ENCODE measurements at places on chromosomes 12 and 14.
A peak's percentile ranks its signal among the peaks of the same experiment; 100 is the strongest.

GRCh38 chr12:104583301-104583700 lies 126.6 kb downstream of the CHST11 start:
- no peak for DNase-seq

GRCh38 chr14:27392153-27392552 lies 794.3 kb upstream of the NOVA1 start:
- DNase-seq, result peak; percentile 68

DNA sequence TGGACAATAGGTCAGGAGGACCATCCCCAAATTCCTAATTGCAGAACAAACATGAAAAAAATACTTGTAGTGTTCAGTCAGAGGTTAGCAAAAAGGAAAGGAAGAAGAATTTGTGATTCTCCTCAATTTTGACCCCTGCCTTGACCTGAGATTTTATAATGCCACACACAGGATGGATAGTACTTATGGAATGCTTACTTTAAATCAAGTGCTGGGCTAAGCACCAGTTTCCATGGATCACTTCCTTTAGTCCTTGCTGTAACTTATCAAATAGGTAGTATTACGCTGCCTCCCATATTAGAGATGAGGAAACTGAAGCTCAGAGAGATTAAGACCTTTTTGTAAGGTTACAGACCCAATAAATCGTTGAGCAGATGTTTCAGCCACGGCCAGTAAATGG lies 81.2 kb upstream of the OVCH1 start:
- DNase-seq, result no peak

DNA sequence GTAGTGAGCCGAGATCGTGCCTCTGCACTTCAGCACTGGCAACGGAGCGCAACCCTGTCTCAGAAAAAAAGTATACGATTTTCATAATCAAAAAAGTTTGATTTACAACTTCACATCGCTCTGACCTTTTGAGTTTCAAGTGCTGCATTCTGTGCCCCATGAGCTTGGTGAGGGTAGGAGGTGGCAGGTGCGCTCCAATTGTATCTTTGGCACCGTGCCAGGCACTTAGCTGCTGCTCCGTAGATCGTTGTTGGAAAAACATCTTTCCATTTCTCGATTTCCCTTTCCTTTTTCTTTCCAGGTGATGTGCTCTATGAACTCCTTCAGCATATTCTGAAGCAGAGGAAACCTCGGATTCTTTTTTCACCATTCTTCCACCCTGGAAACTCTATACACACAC lies 203.7 kb downstream of the ETV6 start:
- no peak for DNase-seq

DNA sequence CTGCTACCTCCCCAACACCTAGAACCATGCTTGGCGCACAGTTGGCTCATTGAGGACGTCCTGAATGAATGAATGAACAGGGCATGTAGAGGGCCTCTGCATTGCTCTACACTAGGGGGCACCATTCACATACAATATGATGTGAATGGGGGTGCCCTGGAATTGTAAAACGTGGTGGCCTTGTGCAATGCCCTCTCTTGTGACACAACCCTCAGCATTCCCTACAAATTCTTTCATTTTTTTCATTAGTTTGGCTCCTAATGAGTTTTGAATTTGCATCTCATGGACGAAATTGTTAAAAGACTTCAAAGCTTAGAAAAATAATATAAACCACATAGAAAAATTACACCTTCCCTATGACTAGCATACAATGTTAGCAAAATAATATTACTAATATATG lies 2.3 kb upstream of the DIO2 start:
- no peak for DNase-seq

- DNase-seq, result no peak
Measured at GRCh38 chr12:89873745-89874144, 165.1 kb upstream of the ATP2B1 start.

DNA sequence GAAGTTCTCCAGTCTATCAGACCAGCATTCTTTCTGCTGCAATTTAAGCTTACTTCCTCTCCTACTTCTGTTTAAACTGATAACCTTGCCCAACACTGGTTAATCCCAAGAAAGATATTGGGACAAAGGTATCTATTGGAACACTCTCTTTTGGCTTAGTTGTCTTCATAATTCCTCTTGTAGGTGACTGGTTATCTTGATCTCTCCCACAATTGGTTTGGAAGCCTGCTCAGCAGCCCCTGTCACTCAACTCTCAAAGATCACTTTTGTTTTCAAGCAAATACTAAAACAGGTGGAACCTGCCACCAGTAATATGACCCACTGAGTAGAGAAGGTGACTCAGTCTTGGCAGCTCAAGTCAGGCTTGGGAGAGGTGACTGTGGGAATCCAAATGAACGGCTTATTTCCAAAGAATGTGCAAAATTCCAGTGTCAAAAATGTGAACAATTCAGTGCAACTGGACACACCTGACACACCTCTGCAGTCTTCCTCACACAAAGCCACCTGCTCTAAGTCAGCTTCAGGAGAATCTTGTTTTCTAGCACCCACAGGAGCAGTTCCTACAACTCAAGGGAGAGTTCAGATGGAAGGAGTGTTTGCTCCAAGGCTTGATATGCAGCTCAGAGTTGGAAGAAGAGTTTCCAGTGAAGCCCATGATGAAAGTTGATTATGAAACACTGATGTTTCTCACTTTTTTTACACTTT lies 83.2 kb upstream of the SLC38A2 start:
- no peak for DNase-seq

DNA sequence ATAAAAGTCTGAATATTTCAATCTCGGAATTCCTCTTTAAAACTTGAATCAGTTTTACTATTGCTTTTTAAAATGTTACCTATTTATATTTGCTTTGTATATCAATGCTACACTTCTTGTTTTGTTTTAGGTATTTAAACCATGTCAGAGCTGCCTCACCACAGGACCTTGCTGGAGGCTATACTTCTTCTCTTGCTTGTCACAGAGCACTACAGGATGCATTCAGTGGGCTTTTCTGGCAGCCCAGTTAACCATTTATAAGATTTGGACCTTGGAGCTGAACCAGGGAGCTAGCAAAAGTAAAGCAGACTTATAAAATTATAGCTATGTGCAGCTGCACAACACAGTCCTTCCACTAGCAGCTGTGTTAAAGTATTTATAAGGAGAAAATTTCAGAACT lies 12.8 kb downstream of the TRMT5 start:
- no peak for DNase-seq

DNA sequence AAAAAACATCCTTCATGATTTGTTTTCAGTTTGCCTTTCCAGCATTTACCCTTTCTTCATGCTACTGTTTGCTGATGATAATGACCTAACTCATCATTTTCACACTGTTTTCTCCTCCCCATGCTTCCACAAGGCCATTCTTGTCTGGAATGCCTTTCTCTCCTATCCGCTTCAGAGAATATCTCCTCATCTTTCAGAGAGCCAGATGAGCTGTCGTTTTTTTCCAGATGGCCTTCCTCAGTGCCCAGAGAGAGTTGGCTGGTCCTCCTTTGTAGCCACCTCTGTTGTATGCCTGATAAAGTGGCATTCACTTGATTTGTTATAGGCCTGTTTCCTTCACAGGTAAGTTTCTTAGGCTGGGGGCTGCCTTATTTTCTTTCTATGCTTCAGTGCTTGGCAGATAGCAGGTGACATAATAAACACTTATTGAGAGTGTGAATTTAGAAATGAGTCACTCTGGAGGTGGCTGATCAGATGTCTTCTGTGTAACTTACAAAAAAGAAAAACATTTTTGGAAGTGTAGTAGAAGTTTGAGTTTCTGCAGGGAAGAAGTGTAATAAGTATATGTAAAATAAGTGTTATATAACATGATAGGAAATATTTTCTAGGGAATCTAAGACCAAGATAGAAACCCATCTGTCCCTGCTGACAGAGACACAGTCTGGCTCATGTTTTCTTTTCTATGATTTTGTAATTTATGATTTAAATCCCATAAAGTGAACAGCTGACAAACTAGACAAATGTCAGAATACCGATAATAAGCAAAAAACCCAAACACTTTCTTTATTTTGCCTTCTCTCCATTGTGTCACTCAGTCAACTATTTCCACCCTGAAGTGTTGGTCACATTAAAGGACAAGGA lies 174.5 kb downstream of the DACT1 start:
- no peak for DNase-seq

DNA sequence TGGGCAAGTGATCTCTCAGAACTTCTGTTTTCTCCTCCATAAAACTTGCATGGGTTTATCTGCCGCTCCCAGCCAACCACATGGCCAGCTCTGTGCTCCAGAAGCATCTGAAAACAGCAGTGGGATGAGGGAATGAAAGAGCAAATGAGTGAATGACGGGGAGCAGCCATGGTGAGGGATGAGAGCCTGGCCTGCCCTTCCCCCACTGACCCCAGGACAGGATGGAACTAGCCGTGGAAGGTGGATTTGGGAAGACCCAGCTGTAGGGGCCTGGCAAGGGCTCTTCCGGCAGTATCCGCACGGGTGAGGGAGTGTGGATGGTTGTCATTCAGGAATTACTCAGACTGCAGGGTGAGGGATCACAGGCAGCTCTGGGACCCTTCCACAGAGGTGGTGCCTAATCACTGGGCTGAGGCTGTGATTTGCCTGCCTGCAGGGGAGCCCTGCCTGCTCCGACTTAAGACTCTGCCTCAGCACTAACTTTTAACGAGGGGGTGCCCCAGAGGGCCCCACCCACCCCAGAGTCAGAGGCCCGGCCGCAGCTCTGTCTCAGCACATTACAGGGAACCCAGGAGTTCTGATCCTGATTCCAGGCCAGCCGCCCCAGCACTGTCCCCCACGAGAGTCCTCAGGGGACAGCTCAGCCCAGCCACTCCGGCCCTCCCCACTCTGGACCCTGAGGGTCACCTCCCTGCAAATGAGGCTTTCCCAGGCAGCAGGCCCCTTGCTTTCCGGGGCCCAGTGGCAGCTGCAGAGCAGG lies 136.8 kb upstream of the C14orf180 start:
- DNase-seq, result no peak

DNA sequence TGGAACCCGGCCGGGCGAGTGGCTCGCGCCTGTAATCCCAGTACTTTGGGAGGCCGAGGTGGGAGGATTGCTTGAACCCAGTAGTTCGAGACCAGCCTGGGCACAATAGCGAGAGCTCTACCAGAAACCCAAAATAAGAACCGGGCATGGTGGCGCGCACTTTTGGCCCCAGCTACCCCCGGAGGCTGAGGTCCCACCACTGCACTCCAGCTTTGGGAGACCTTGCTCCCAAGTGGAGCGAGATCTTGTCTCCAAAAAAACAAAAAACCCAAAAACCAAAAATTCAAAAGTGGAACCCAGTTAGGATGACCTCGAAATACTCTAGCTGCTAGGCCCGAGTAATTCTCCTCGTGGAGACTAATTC lies 769 bp upstream of the VTI1B start:
- no peak for DNase-seq

DNA sequence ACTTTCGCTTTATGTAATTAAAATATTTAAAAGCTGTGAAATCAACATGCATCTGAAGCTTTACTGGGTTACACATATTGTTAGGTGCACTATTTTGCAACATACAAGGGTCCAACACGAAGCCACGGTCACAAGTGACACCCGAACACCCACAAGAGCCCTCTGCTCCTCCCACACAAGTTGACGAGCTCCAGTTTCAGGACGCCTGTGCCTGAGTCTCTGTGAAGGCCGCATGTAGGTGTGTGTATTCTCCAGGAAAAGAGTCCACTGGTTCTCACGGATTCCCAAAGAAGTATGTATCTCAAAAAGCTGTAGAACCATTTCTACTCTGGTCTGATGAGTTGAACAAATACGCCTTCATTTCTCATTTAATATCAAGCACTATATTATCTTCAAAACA lies 12.0 kb downstream of the SLC15A4 start:
- no peak for DNase-seq

GRCh38 chr12:98154850-98155249 lies 360.5 kb upstream of the TMPO start:
- peak; percentile 27 for DNase-seq

DNA sequence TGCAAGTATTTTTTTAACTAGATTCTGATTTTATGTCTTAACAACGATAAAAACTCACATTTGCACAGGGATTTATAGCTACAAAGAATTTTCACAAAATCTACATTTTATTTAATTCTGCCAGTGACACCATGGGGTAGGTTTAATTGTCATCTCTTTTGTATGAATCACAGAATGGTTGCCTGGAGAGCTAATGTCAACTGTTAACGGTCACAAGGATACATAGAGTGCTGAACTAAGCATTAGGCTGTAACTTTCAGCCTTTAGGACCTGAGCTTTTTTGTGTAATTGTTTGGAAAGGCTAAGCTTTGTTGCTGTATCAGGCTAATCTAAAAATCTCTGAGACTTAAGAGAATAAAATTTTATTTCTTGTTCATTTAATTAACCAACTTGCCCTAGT lies 465.3 kb upstream of the TBX3 start:
- no peak for DNase-seq

GRCh38 chr12:93957870-93958269 lies 190.5 kb upstream of the PLXNC1 start:
- no peak for DNase-seq

DNA sequence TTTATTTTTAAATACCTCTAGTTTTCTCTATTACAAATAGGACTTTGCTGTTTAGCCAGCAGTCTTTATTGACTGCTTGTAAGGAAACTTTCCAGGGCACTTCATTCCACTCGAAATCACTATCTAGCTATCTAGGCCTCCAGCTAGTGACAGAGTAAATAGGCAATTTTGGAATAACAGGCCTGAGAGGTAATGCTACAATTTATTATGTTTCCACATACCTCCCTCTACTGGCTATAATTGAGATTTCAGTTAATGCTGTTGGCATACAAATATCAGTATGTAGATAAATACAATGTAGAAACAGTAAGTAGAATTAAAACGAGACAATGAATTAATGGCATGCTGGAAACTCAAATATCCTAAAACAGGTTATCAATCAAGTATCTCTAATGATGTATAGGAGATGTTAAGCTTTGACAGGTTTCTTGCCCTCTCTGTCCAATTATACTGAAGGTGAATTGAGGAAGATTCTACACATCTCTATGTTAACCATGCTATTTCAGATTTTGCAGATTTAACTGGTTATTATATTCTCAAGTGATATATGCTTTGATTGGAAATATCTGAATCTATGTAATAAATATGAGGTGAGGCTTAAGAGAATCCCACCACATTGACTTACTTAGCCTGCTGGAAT lies 7.2 kb downstream of the DTD2 start:
- peak; percentile 18 for DNase-seq

DNA sequence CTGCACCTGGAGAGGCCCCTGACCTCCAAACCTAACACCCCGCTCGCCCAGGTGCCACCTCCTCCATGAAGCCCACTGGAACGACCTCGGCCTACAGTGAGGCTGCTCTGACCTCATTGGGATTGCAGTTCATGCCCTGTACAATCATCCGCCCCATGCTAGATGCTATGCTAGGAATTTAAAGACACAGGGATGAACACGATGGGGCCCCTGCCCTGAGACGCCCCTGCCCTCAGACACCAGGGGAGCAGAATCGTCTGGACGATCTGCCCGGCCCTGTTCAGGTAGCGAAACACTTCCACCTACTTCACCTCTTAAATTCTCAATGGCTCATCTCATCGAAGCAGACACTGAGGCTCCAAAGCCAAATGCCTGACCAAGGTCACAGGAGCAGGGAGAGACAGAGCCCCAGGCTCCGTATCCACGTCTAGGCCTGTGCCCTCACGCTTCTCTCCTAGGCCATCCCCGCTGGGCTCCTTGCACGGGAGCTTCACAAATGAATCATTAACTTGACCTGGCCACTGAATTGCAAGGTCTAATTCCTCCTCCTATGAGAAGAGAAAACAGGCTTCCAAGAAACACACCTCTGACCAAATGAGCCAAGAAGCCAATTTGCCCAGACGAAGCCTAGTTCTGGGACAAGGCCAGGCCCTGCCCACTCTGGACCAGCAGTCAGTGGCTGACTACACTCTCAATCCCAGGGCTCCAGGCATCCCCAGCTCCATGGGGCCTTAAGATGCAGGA lies 35.2 kb downstream of the SCARB1 start:
- no peak for DNase-seq

GRCh38 chr12:71178162-71178561 lies 20.4 kb upstream of the TSPAN8 start:
- DNase-seq, result no peak

Measured in glomerular endothelial cell (primary cell).